ENCODE measurements at places on chromosomes 2 and 18.
A peak's percentile ranks its signal among the peaks of the same experiment; 100 is the strongest.

DNA sequence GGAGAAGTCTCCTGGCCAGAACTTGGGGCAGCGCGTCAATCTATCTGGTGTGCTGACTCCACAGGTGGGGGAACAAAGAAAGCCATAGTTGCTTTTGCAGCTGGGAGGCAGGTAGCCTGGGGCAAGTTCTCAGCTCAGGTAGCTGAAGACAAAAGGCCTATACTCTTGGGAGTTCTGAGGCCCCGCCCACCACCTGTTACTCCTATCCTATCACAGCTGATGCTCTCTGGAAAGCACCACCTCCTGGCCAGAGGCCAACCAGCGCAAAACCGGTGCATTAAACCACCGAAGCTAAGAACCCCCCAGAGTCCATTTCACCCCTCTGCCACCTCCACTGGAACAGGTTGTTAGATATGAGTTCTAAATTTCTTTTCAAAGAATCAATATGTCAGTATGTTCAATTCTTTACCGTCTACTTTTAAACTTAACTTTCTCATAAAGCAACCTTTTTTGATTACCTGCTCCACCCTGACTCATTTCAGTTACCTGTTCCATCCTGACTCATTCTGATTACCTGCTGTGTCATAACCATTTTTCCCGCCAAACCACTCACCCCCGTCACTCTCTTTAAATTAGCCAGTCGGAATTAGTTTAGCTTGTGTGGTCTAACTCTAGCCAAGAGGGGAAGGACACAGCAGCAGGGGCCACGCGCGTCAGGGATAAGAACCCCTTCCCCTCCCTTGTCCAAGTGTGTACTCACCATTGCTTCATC, 43.4 kb downstream of the UPP2 start:
- no peak for DNase-seq

DNA sequence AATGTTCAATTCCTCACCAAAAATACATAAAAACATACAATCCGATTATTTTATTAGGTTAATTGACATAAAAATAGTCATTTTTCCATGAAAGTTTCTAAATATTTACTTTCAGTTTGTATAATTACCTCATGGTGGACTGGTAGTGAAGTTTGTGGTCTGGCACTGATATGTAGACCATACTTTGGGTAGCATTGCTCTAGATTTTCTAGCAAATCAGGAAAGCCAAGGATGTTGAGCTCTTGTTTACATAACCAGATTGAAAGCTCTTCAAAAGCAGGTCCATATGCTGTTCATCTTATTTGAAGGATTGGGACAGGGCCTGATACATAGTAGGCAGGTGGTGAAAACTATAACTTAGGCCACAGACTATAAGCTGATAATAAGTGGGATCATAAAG, 61.8 kb downstream of the COMMD1 start:
- no peak for DNase-seq

GRCh38 chr18:47594621-47595086, 335.8 kb downstream of the SMAD2 start:
- DNase-seq: no peak

DNA sequence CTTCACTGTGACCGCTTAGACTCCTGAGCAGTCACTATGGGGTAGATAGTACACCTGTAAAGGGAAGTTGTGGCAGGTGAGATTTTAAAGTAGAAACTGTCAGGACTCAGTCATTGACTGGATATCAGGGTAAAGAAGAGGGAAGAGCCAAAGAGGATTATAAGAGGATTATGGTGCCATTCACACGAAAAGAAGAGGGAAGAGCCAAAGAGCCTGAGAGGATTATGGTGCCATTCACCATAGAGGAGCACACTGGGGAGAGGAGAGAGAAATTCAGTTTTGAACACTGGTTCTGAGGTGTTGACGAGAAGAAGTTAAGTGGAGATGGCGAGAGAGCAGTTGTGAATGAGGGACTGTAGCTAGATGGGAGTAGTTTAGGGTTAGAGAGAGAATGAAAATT, 16.9 kb upstream of the KCNJ13 start:
- no peak for DNase-seq

- DNase-seq: no peak
These were observed 60.1 kb upstream of the COX7A2L start for GRCh38 chr2:42421157-42421485.

GRCh38 chr2:75608684-75609333, 37.8 kb upstream of the MRPL19 start:
- DNase-seq: peak; percentile 7

GRCh38 chr2:221767106-221768012, 195.3 kb upstream of the EPHA4 start:
- DNase-seq: no peak

DNA sequence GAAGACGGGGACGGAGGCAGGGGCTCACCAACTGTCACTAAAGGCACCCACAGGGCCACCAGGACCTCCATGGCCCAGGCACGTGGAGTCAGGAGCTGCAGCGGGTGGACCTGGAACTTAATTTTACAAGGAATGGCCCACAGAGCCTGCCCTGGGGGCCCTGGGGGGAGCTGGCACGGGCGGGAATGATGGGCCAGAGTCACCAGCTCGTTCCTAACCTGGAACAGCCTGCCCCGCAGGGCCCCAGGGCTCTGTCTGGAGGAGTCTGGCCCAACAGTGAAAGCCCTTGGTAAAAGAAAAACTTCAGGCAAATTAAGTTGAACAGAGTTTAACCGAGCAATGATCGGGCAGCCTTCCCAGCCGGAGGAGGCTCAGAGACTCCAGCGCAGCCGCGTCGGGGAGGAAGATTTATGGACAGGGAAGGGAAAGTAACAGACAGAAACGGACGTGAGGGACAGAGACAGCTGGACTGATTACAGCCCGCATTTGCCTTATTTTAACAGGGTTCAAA, 118.4 kb upstream of the TMEM18 start:
- DNase-seq: no peak

Measured in NCI-H187 (cell line).